ENCODE measurements at places on chromosomes 16 and 17. TPM values are rescaled to one million over a fixed set of nuclear protein-coding genes. Genes with fewer than 3 reads are reported as not detected.

GRCh38 chr17:62611292-62611691, 16.2 kb upstream of the MRC2 start:
- no peak for DNase-seq

DNA sequence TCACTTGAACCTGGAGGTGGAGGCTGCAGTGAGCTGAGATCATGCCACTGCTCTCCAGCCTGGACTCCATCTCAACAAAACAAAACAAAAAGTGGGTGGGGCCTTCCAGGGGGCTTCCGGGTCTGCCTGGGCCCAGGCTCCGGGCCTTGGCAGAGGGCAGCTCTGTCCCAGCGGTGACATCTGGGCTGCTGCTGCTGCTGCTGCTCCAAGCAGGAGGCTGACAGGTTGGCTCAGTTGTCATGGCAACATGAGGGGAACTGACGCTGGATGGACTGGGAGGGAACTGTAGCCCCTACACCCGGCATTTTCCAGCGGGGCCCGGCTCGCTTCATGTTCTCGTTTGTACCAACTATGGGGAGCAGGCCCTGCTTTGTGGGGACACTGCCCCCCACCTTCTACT, 4.0 kb downstream of the BAIAP3 start:
- no peak for DNase-seq

DNA sequence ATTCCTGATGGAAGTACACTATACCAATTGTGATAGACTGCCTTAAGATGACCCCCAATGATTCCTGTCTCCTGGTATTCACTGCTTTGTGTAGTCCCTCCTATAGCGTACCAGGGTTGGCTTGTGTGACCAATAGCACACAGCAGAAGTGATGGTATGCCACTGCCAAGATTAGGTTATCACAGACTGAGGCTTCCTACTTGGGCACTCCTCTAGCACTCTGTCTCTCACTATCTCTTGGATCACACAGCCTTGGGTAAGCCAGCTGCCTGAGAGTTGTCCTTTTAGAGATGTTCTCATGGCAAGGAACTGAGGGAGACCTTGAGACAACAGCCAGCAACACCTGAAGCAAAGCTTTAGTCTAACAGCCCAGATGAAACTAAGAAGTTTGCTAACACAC, 12.7 kb upstream of the AMFR start:
- DNase-seq = no peak

- DNase-seq = no peak
Observed at GRCh38 chr17:57747221-57748017, 2.3 kb upstream of the CCDC182 start.

GRCh38 chr17:51091635-51092034, 29.0 kb downstream of the SPAG9 start:
- no peak for DNase-seq

GRCh38 chr17:15185625-15185991, 79.5 kb downstream of the PMP22 start:
- no peak for DNase-seq

- DNase-seq = peak; percentile 27
Observed at GRCh38 chr17:57445772-57446472, 189.6 kb downstream of the MSI2 start.

DNA sequence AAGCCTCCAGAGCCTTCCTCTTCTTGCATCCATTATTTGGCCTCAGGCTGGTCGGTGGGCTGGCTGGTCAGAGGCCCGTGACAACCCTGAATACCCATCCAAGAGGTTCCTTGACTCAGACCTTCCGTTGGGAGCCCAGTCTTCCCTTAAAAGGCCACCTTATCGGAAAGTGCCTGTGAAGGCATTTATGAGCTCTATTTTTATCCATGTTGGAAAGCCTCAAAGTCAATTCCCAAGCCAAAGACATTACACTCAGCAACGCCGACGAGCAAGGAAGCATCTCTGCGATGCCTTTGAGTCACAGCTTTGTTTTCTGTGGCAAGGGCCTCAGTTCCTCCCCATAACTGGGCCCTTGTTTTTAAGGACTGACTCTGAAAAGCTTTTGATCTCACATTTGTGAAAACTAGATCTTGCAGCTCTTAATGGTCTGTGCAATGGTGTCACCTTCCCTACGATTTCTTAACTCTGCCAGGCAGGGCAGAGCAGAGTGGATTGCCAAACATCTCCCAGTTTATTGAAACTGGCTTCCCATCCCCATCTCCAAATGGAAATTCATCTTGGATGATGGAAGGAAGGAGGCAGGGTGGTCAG, 13.3 kb upstream of the SPOP start:
- DNase-seq = no peak

DNA sequence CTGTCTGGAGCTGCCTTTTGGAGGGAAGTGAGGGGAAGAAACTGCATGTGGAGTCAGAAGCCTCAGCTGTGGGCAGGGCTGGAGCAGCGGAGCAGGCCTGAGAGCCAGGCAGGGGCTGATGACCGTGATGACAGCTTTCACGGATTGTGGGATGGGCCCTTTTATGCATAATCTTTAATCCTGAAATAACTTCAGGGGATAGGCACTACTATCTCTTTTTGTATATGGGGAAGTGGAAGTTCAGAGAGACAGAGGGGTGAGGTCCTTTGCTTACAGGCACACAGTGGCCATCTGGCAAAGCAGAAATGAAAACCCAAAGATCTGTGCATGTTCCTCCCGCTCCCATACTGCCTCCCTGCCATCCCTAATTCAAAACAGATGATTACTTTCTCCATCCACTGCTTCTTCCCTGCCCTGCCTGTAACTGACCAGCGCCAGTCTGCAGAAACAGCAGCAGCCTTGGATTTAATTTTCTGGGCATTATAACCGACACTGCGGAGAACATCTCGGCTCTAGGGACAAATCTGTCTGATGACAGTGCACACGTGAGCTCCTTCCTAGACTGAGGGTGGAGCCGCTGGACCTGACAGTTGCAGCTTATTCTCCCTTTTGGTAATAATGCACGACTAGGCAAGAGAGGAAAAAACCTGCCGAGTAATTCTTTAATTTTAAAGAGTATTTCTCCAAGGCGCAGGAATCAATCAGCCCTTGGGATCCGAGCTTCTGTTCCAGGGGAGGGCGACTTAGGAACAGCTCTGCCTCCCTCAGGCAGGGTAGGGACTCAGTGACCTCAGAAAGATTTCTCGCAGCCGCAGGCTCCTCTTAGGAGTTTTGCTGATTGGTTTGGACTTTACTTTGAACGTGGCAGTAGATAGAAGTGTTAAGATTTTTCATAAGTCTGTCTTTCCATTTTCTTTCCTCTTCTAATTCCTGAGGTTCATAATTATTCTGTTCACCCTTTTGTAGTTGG, 95.4 kb downstream of the UTP18 start:
- DNase-seq = no peak

GRCh38 chr16:84916850-84917249, 94.5 kb downstream of the ZDHHC7 start:
- DNase-seq = peak; percentile 11

GRCh38 chr16:50862818-50863643, 121.1 kb downstream of the CYLD start:
- DNase-seq = no peak

DNA sequence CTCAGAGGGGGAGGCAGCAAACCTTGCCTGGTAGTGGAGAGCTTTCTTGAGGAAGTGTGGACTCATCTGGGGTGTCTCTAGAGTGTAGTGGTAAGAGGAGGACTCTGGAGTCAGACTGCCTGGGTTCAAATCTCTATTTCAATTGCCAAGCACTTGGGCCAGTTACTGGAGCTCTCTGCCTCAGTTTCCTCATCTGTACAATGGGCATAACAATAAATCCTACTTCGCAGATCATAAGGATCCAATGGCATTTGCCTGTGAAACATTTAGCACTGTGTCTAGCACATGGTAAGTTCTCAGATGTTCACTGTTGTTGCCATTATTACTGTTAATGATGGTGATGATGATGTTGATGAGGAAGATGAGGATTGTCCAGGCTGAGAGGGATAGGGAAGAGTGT, 23.6 kb upstream of the WFDC1 start:
- no peak for DNase-seq

The ZMYND15 gene
- 0.11 TPM for total RNA-seq

The WNK4 gene
- not detected for total RNA-seq

The HASPIN gene
- total RNA-seq = 0.22 TPM

The FBXW10B gene
- total RNA-seq = 0.84 TPM

The SPATA22 gene
- 0.84 TPM for total RNA-seq

The LRRC46 gene
- 0.30 TPM for total RNA-seq

The ACSM2A gene
- not detected for total RNA-seq

The CLEC18B gene
- 0.51 TPM for total RNA-seq

The CNEP1R1 gene
- 18.5 TPM for total RNA-seq

The SCGB1C2 gene
- not detected for total RNA-seq
